EL (cell line): ENCODE measurements at places on chromosomes 13 and 19.
A peak's percentile ranks its signal among the peaks of the same experiment; 100 is the strongest.

DNA sequence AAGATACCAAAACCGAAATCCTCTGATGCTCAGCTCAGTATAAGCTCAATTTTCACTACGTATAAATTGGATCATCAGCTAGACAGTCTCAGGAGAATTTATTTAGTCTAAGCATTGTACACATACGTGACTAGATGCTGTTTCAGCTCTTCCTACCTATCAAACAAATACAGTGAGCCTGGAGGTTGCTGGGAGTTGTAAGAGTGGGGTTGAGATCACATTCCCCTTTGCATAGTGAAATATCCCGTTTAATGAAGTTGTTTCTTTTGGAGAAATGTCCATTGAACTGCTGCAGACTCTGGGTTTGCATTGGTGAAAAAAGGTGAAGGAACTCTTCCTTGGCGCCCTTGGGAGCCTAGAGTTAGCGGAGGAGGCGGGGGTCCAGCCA lies 68.9 kb upstream of the GJB6 start:
- DNase-seq: no peak

- peak; percentile 42 for DNase-seq
These were observed 121.6 kb upstream of the KL start for GRCh38 chr13:32894589-32895001.

DNA sequence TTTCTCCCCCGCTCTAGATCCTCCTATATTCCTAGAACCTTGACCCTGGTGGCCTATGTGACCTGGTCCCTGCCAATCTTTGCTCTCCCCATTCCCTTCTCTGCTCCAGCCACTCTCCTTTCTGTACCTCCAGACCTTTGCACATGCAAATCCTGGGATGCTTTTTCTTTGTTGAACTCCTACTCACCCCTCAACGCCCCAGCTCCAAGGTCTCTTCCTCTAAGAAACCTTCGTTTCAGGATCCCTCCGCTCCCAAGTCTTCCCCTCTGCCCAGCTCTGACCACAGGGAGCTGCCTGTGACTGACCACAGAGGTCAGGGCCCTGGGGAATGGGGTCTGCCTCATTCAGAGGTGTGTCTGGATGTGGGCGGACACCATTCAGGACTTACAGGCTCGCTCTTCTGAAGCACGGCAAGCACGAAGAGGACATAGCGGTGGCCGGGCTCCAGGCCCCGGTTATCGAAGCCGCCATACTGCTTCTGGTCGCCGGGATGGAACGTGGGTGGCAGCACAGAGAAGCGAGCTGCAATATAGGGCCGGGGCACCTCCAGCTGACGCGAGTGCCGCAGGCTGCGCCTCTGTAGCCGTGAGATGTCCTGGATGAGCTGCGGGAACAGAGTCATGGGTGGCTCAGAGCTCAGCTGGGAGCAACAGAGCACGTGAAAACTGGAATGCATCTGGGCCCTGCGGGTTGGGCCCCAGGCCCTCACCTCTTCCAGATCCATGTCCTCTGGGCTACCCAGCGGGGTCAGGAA lies 120.9 kb downstream of the PTPRS start:
- DNase-seq: no peak

DNA sequence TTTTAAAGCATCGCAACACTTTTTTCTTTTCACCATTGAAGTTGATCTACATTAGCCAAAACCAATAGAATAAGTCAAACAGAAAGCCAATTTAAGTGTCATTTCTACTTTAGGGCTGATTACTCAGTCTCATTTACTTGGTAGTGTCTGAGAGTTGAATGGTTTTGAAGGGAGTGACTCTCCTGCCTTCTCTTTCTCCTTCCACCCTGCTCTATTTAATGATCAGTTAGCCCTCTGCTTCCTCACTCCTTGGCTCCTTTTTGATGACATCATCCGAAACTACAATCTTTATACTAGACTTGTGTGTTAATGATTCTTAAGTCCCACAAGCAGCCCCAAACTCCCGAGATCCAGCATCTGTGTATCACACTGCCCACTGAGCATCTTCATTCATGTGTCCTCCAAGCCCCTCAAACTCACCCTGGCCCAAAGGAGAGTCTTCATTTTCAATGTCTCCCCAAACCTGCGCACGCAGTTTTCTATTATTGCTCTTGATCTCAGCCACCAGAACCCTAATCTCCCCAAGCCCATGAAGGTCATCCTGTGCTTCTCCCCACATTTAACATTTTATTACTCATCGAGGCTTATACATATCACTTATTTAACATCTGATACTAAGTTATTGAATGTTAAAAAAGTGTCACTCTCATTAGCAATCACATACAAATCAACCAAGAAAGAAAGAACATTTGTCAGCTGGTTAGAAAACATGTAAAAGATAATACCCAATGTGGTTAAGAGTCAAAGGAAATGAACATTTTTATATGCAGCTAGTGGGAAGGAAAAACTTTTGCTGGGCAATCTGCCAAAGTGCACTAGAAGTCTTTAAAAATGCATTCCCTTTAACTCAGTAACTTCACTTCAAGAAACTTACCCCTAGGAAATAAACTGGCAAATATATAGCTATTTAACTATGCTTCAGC lies 32.2 kb upstream of the ARGLU1 start:
- DNase-seq: peak; percentile 65

DNA sequence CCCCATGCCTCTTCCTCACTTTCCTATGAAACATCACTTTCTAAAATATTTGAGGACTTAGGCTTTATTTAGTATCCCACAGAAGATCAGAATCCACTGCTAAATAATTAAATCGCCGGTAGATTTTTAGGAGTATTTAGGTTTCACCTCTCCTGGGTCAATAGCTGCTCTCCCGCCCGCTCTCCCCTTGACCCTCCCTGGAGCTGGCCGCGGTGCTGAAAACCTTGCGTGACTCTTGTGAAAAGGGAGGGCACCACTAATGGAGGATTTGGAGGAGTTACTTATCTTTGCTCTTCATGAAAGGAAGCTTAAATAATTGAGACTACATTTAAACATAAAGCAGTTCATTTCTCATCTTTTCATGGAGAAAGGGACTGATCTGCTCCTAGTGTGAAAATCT lies 14.1 kb downstream of the POU4F1 start:
- DNase-seq: peak; percentile 26

GRCh38 chr13:54845351-54845965 lies 1816.8 kb downstream of the OLFM4 start:
- DNase-seq: no peak

DNA sequence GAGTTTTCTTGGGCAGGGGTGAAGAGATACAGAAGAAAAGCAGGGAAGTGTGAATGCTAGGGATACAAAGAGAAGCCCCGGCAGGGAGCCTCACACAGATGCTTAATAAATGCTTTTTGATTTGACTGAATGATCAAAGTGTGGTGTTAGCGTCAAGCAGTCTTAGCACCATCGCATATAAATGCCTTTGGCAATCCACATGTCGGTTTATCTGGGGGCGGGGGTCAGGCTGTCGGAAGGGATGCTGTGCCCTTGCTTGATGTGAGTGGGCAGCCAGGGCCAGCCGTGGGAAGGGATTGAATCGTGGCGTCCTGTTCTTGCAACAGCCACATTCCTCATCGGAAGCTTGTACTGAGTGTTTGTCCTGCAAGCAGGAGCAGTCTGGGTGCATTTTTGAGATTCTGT lies 173.1 kb downstream of the LACC1 start:
- DNase-seq: peak; percentile 55

DNA sequence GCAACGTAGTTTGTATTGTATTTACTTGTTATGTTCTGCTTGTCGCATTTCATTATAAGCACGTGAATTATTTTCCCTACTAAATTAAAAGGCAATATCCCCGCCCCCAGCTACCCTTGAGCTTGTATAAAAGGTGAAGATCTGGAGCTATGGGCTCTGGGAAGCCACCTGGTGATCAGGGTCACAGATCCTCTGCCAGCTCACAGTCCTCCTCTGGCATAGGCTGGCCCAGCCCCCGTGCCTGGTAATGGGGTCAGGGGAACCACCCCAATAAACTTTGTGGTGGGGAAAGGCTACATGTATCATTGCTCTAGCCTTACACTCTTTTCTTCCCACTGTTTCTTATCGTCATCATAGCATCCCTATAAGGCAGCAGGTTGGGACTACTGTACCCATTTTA lies 190.2 kb upstream of the TSHZ3 start:
- DNase-seq: no peak

DNA sequence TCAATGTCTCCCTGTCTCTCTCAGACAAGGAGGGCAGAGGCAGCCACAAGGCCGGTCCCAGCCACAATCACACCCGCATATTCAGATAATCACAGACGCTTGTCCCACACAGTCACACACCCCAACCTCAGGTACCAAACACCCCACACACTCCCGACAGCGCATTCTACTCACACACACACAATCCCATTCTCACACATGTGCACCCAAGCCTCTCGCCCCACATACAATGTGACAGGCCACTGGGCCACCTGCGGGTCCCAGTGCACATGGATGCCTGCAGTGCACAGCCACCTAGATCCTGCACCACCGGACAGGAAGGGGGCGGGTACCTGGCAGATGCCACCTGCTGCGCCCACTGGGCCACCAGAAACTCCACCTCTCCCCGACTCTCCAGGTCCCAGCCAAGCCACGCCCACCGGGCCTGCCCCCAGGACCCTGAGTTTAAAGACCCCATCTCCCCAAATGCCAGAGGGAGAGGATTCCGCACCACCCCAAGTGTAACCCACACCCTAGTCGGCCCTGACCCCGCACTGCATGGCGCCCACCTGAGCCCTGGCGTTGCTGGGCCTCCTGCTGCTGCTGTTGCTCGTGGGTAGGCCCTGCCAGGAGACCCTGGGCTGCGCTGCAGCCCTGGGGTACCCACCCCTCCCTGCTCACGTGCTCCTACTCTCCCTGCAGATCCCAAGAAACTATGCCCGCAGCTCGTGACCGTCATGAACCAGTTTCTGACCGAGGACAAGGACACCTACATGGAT lies 10.6 kb downstream of the SCGB2B2 start:
- DNase-seq: no peak

- DNase-seq: no peak
These were observed 45.4 kb downstream of the PEPD start for GRCh38 chr19:33476151-33476707.

GRCh38 chr19:33497778-33498175 lies 23.8 kb downstream of the PEPD start:
- no peak for DNase-seq

- DNase-seq: peak; percentile 96
These were observed 100.4 kb downstream of the STK24 start for GRCh38 chr13:98476538-98476966.

- no peak for DNase-seq
These were observed 15.5 kb downstream of the STAP2 start for GRCh38 chr19:4322942-4323665.

DNA sequence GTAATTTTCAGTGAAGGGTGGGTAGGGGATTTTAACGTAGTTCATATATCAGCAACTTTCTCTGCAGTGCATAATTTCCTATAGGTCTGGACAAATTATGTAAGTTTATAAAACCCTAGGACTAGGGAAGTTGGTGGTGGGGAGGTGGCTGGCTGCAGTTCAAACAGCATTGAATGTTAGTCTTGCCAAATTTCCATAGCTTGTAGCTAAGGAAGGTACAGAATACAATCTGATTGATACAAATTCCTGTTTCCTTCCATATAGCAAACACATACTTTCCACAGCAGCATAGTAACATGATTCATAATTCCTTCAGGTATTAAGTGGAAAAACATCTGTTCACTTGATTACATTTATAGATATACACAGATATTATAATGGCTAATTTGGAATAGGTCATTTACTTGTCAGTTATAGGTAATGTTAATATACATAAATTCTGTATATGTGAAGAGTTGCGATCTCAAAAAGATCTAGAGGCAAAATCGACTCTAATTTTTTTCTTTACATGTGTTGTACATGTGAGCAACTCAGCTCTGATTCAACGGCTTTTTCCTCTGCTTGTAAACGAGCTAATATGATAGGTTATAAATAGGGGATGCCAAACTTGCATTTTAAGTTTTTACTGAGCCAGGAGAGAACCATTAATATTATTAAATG lies 233.4 kb upstream of the CSNK1A1L start:
- DNase-seq: no peak

DNA sequence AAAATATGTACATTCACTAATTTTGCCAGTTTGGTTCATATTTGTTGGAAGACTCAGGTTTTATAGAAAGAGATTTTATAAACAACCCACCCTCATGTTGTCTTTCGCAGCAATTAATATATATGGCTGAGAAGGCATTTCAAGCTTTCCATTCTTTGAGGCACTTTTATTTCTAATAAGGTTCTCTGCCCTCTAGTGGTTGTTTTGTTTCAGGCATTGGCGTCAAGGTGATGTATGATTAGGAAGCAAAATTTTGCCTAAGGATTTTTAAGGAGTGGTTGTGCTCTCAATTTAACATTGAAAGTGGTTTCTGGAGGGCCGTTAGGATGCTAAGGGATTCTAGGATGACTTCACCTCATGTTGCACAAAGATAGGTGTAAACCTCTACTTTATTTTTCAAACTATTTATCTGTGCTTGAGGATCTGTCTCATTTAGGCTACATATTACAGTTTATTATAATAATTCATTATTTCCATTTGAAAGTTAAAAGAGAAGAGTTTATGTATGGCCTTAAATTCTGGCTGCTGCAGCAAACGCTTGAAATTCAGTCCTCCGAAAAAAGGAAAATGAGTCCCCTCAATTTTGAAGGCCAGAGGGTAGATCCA lies 35.9 kb downstream of the OXGR1 start:
- peak; percentile 28 for DNase-seq

- DNase-seq: no peak
These were observed 127.7 kb downstream of the FRY start for GRCh38 chr13:32159137-32159869.

- DNase-seq: no peak
These were observed 16.3 kb downstream of the ELAVL1 start for GRCh38 chr19:7989071-7989575.

GRCh38 chr19:8705742-8706141 lies 7.1 kb upstream of the ACTL9 start:
- no peak for DNase-seq

- DNase-seq: peak; percentile 62
These were observed 113.7 kb downstream of the RFC3 start for GRCh38 chr13:33931397-33932311.

GRCh38 chr19:40982594-40983101 lies 8.4 kb upstream of the CYP2B6 start:
- DNase-seq: peak; percentile 14

DNA sequence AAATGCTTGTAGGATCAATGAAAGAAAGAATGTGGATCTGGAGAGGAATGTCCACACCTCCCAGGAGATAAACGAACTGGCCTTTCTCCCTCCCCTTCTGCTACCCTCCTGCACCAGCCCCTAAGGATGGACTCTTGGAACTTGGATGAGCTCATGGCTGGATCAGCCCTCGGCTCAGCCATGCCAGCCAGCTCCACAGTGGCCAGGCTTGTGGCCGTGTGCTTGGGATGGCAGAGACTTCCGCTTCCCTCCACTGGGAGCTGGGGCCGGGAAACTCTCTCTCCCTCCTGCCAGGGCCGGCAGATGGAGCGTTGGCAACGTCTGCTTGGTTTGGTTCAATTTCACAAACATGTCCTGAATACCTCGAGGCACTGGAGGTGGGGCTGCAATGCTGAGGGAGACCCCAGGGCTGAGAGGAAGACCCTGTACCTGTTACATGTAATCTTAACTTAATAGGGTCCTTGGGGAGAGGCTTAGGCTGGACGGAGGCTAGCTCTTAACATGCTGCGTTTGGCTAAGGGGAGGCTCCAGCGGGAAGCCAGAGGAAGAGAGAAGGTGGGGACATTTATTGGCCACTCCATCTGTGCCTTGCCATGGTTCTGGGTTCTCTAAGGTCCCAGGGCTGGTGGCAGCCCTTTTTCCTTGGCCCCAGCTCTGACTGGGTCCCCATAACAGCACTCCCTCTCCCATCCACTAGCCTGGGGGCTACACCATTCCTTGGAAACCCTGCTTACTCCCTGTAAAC lies 152.5 kb downstream of the IER2 start:
- no peak for DNase-seq
